ENCODE measurements at places on chromosomes 4 and X.
A peak's percentile ranks its signal among the peaks of the same experiment; 100 is the strongest.

DNA sequence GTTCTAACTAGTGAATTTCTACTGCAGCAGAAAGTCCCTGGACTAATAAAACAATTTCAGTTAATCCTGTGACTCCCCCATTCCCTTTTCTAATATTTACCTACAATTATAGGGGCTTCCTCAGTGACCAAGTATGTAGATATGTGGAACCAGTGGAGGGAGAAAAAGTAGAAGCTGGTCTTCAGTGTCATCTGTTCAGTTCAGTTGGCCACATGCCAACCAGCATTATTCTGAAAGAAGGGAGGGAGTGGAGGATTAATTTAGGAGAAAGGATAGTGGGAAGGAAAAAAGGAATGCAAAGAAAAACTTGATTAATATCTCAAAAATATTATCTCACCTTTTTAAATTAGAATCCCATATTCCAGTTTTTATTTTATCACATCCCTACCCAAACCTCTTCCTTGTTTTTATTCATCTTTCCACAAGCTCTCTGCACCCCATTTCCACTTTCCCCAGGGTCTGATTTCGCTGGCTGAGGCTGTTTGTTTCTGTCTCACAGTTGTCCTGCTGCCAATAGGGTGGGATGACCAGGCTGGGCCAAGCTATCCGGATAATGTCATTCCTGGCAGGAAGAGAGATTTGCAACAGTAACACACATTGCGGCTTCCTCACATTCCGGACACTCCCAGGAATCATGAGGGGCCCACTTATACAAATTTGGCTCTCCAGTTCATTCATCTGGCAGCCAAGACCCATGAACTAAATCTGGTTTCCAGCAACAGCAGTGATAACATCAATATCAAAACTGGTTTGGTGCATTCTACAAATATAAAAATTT, 24.6 kb upstream of the ANTXR2 start:
- H3K27me3 ChIP-seq, result no peaks in the 10 kb centered on the region
- no peak overlapping the region for H3K4me3 ChIP-seq
- DNase-seq, result no peak
- H3K4me1 ChIP-seq, result peaks cover 3% of the 10 kb centered on the region
- H3K27ac ChIP-seq, result no peak overlapping the region

DNA sequence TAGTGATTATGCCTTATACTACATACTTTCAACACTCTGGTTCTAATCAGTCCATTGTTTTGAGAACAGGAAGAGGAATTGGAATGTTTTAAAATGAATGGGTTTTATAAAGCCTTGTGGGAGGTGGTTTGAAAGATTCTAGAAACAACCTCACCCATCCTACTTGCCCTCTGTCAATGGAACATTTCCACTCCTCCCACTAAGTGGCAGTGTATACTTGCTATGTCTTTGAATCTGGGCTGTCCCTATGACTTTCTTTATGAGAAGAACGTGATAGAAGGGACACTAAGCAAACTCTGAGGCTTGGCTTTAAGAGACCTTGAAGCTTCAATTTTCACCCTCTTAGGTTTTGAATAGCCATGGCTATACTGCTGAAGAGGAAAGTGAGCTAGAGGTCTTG, 611.2 kb downstream of the PPP4R3C start:
- H3K27me3 ChIP-seq, result no peaks in the 10 kb centered on the region
- H3K4me3 ChIP-seq, result no peak overlapping the region
- H3K27ac ChIP-seq, result no peak overlapping the region
- H3K36me3 ChIP-seq, result no peaks in the 10 kb centered on the region
- H3K4me1 ChIP-seq, result no peaks in the 10 kb centered on the region

DNA sequence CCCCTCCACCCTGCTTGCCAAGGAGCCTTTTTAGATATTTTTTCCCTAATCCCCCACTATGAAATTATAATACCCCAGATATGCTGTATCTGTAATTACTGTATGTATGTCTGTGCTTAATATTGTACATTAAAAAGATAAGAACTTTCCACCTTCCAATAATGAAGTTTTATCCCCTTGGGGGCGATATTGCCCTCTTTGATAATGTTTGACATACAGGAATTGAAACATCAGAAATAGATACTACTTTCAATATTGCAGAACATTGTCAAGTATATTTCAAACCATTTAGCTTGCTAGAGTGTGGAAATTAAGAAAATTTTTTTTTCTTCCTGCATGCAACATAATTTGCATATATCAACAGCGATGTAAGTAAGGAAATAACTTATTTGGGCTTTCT, 58.9 kb downstream of the NAF1 start:
- no peaks in the 10 kb centered on the region for H3K36me3 ChIP-seq
- DNase-seq, result peak; percentile 69
- H3K27ac ChIP-seq, result no peak overlapping the region
- H3K4me3 ChIP-seq, result no peak overlapping the region

DNA sequence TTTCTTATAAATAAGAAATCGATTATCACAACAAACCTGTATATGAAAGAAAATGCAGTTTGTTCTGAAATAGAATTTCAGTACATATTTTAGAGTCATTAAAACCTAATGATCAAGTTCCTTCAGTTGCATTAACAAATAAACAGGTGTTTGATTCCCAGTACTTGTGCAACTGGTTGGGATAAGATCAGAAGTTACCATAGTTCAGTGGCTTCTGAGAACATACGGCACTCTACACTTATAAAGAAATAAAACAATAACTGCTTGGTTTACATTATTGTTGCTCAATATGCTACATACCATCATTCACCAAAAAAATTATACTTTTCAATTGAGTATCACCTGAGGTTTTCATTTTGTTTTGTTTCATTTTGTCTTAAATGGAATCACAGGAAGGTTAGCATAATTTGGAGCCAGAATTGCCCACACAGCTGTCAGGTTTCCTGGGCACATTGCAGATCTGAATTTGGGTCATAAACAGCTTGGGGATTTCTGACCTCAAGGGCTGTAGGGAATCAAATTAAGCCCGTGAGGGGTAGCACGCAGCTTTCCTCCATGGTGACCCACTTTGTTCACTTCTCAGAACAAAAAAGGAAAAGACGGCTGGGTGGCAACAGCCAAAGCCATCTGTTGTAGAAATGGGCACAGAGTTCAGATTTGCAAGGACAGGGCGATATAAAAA, 14.9 kb upstream of the CCNG2 start:
- no peaks in the 10 kb centered on the region for H3K27me3 ChIP-seq
- H3K27ac ChIP-seq, result no peak overlapping the region
- no peak overlapping the region for H3K4me3 ChIP-seq
- H3K36me3 ChIP-seq, result no peaks in the 10 kb centered on the region
- no peak for DNase-seq
- H3K4me1 ChIP-seq, result peaks cover 24% of the 10 kb centered on the region

DNA sequence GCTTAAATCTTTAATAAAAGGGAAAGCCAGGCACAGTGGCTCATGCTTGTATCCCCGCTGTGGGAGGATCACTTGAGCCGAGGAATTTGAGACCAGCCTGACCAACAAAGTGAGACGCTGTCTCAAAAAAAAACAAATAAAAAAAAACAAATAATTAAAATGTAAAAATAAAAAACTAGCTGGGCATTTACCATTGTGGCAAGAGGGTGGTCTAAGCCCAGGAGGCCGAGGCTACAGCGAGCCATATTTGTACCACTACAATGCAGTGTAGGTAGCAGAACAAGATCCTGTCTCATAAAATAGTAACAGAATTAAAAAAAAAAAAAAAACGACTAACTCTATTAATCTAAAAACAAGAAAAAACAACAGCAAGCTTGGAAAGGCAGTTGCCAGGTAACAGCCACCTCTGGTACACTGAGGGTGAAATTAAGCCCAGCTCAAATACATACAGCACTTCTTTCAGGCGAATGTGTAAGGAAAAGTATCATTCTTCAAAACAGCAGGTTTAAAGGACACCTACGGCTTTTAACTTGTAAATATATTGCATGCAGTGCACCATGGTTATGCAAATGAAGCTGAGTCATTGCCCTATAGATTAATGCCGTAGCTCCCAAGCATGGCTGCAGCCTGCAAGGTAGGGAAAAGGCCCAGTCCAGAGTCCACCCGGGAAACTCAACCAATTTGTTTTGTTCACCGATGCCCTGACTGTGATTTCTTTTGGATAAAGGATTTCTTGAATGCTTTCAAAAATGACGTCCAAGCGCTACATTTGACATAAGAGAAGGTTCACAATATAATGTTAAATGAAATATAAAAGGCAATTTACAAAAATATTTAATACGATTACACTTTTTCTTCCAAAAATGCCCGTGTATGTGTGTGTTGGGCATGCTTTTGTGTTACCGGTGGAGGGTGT, 14.5 kb upstream of the TXLNG start:
- no peaks in the 10 kb centered on the region for H3K27me3 ChIP-seq
- H3K4me3 ChIP-seq, result no peak overlapping the region
- H3K36me3 ChIP-seq, result no peaks in the 10 kb centered on the region

DNA sequence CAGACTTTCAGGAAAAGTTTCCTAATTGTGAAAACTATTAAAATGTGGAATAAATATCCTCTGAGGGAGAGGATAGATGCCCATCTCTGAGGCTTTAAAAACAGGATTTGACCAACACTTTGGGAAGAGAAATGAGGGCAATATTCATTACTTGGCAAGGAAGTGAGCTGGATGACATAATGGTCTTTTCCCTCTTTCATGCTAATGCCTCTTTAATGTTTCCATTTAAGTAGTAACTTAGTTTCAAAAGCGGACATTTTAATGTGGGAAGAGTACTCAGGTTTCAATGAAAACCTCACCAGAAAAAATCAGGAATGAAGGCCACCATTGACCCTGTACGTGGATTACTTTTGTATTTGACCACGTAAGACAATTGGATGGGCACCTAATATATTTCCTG, 503.3 kb downstream of the ANKRD50 start:
- no peak for DNase-seq
- H3K36me3 ChIP-seq, result no peaks in the 10 kb centered on the region
- no peak overlapping the region for H3K27ac ChIP-seq
- no peaks in the 10 kb centered on the region for H3K4me1 ChIP-seq

DNA sequence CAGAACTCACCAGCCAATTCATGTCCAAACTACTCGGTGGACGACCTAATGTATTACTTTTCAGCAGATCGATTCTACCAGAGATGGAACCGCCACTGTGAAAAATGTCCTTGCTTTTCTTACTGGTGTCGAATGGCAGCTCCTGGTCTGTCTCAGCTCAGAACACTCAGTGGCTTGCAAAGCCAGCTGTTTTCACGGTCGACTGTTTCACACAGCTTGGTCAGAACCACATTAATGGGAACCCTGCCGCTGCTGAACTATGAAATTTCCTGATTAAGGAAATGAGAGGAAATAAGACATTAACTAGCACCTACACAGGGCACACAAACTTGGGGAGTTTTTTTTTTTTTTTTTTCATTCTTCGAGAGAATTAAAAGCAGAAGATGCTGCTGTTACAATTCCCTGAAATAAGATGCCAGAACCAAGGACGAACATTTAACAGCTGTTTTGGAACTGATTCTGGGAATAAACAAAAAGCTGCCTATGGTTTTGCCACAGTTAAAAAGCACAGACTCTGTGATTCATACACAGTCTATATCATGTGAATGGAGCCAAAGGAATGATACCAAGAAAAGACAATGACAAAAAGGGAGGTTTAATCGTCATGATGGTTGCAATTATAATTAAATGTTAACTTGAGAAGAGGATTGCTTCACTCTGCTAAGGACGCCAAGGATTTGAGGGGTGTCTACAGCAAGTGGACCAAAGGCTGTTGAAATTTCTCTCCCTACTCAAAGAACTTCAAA, 31.3 kb downstream of the SUPT20HL2 start:
- no peak for DNase-seq
- no peaks in the 10 kb centered on the region for H3K36me3 ChIP-seq
- no peak overlapping the region for H3K4me3 ChIP-seq
- no peak overlapping the region for H3K27ac ChIP-seq
- no peaks in the 10 kb centered on the region for H3K27me3 ChIP-seq

- no peak overlapping the region for H3K4me3 ChIP-seq
- H3K36me3 ChIP-seq, result no peaks in the 10 kb centered on the region
- H3K27me3 ChIP-seq, result no peaks in the 10 kb centered on the region
- no peaks in the 10 kb centered on the region for H3K4me1 ChIP-seq
- no peak for DNase-seq
- no peak overlapping the region for H3K27ac ChIP-seq
Observed at GRCh38 chr4:128450326-128451120, 162.9 kb upstream of the PGRMC2 start.

DNA sequence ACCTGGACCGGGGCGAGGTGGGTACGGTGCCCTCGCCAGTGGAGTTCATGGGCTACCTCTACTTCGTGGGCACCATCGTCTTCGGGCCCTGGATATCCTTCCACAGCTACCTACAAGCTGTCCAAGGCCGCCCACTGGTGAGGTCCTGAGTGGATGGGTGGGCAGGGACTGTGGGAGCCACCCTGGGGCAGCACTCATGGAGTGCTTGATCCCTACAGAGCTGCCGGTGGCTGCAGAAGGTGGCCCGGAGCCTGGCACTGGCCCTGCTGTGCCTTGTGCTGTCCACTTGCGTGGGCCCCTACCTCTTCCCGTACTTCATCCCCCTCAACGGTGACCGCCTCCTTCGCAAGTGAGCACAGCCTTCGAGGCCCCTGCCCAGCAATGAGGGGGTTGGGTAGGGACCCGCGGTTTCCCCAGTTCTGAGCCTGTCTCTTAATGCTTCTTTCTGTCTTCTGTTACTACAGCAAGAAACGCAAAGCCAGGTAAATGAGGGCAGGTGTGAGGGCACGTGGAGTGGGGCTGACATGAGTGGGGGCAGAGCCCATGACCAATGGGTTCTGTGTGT, 3.7 kb downstream of the PORCN start:
- no peak overlapping the region for H3K27ac ChIP-seq
- H3K4me3 ChIP-seq, result no peak overlapping the region
- H3K27me3 ChIP-seq, result no peaks in the 10 kb centered on the region
- peaks cover 6% of the 10 kb centered on the region for H3K4me1 ChIP-seq
- DNase-seq, result no peak

GRCh38 chrX:70979136-70979762, 48.4 kb upstream of the SLC7A3 start:
- no peaks in the 10 kb centered on the region for H3K27me3 ChIP-seq
- DNase-seq, result no peak
- no peak overlapping the region for H3K27ac ChIP-seq
- no peaks in the 10 kb centered on the region for H3K36me3 ChIP-seq
- no peaks in the 10 kb centered on the region for H3K4me1 ChIP-seq

DNA sequence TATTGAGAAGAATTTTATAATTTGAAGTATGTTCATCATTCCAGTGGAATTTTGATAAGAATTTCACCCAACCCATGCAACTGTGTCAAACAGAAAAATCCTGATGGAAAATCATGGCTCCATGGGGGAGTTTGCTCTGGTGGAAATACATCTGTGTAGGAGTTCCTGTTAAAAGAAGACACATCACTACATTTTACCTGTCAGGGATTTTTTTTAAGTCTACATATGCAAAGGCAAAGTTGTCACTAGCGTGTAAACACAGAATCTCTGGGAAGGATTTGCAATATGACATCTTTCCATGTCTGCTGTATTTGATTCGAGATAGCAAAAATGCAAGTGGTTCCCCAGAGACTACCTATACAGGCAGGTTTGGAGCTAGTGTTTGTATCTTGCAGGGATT, 581.0 kb downstream of the KCNIP4 start:
- DNase-seq, result no peak
- no peak overlapping the region for H3K27ac ChIP-seq
- no peaks in the 10 kb centered on the region for H3K27me3 ChIP-seq
- H3K36me3 ChIP-seq, result no peaks in the 10 kb centered on the region

GRCh38 chr4:87116231-87116630, 104.2 kb downstream of the KLHL8 start:
- no peak overlapping the region for H3K4me3 ChIP-seq
- no peaks in the 10 kb centered on the region for H3K27me3 ChIP-seq
- no peak overlapping the region for H3K27ac ChIP-seq
- peaks cover 63% of the 10 kb centered on the region for H3K36me3 ChIP-seq
- no peak for DNase-seq

GRCh38 chr4:24488399-24489164, 95.8 kb downstream of the DHX15 start:
- no peak overlapping the region for H3K4me3 ChIP-seq
- H3K36me3 ChIP-seq, result no peaks in the 10 kb centered on the region
- H3K27me3 ChIP-seq, result peaks cover 9% of the 10 kb centered on the region
- DNase-seq, result peak; percentile 20
- H3K27ac ChIP-seq, result no peak overlapping the region
- H3K4me1 ChIP-seq, result peaks cover 4% of the 10 kb centered on the region
